ENCODE measurements at places on chromosomes 3 and 15. TPM values are rescaled to one million over a fixed set of nuclear protein-coding genes. Genes with fewer than 3 reads are reported as not detected.

Gene TAGLN3
- 7.7 TPM for total RNA-seq

DNA sequence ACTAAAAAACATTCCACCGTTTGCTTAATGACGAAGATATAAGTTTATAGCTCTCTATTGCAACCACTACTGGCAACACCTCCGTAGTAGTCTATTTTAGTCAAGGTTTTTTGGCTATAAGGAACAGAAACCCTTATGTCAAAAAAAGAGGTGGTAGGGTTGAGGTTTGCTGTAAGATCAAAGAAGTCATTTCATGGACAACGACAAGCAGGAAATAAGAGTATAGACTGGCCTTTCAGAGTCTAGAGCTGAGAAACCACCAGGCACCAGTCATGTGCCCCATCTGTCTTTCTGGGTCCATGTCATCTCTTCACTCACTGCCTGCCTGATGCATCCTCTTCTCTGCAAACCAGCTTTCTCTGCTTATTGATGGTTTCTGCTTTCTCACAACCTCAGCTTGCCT is 42.7 kb downstream of the THBS1 start:
- DNase-seq = no peak
- no peaks in the 10 kb centered on the region for H3K36me3 ChIP-seq
- H3K27me3 ChIP-seq = no peaks in the 10 kb centered on the region
- no peak overlapping the region for H3K27ac ChIP-seq

DNA sequence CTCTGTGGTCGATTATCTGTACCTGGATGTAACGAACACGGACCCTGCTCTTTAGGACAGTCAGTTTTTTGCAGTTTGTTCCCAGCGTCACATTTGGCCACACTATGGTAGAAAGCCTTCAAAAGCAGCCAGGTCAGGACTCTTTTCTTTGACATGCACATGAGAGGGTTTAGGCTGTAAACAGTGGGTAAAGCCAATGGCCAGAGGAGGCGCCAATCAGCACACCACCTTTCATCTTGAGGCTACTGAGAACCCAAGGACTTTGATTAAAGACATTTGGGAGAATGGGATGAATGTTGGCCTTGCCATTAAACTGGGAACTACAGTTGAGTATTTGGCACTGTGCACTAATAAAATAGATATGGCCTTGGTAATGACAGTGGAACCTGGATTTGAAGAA is 225.9 kb downstream of the OXSM start:
- H3K4me3 ChIP-seq = no peak overlapping the region
- no peaks in the 10 kb centered on the region for H3K27me3 ChIP-seq
- H3K4me1 ChIP-seq = no peaks in the 10 kb centered on the region
- H3K27ac ChIP-seq = no peak overlapping the region
- H3K36me3 ChIP-seq = no peaks in the 10 kb centered on the region

GRCh38 chr15:58324533-58324932 is 107.3 kb upstream of the LIPC start:
- H3K4me3 ChIP-seq = no peak overlapping the region
- H3K4me1 ChIP-seq = no peaks in the 10 kb centered on the region
- H3K27me3 ChIP-seq = no peaks in the 10 kb centered on the region
- no peak for DNase-seq

DNA sequence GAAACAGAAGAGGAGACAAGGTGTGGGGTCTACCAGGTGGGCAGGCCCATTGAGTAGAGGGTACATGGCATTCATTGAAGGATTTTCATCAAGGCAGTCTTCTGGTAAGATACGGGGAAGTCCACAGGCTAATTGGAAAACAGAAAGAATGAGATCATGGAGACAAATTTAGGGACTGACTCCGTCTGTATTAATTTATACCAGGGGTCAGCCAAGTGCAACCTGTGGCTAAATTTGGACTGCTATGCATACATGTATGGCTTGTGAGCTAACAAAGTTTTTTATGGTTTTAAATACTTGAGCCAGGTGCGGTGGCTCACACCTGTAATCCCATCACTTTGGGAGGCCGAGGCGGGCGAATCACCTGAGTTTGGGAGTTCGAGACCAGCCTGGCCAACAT is 21.1 kb upstream of the SNRPN start:
- no peaks in the 10 kb centered on the region for H3K27me3 ChIP-seq
- no peaks in the 10 kb centered on the region for H3K4me1 ChIP-seq
- H3K4me3 ChIP-seq = no peak overlapping the region
- H3K27ac ChIP-seq = no peak overlapping the region
- H3K36me3 ChIP-seq = no peaks in the 10 kb centered on the region

Gene INSYN1
- total RNA-seq = 10.0 TPM

DNA sequence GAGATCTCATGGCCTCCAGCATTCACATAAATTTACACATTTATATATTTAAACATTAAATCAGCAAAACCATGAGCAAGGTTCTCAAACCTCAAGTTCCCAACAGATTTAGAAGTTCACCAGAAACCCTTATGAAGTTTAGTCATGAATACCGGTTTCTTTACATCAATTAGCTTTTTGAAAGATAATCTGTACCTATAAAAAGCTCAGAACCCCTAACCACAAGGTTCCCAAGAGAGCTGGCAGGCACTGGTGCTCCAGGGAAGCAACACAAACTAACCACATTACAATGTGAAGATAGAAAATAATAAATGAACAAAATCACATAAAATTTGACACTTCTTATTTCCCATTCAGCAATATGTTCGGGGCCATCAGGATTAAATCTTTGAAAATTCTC is 150.9 kb downstream of the FBN1 start:
- peaks cover 55% of the 10 kb centered on the region for H3K36me3 ChIP-seq
- H3K4me1 ChIP-seq = no peaks in the 10 kb centered on the region
- H3K4me3 ChIP-seq = no peak overlapping the region
- no peaks in the 10 kb centered on the region for H3K27me3 ChIP-seq

DNA sequence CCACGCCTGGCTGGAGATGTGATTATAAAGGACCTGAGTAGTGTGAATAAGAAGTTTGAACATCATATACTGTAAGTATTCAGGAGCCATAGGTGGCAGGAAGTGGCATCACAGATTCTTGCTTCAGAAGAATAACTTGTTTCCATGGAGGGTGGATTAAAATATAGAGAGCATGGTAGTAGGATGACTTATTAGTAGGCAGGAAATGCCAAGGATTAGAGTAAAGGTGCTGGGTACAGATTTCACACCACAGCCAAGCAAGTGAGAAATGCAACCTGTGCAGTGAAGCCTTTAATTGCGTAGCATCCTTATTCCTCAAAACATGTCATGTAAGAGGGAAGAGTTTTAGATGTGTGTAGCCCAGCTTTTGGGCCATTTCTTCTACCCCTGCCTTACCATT is 30.8 kb downstream of the IFT122 start:
- H3K4me1 ChIP-seq = no peaks in the 10 kb centered on the region
- no peaks in the 10 kb centered on the region for H3K27me3 ChIP-seq
- no peak overlapping the region for H3K27ac ChIP-seq
- DNase-seq = no peak
- no peak overlapping the region for H3K4me3 ChIP-seq

GRCh38 chr15:78761891-78762385 is 49.3 kb downstream of the ADAMTS7 start:
- peak; percentile 56 for DNase-seq
- no peak overlapping the region for H3K4me3 ChIP-seq
- no peaks in the 10 kb centered on the region for H3K27me3 ChIP-seq
- H3K36me3 ChIP-seq = no peaks in the 10 kb centered on the region

Gene TRH
- not detected for total RNA-seq
